ENCODE measurements at places on chromosomes 4 and X.

DNA sequence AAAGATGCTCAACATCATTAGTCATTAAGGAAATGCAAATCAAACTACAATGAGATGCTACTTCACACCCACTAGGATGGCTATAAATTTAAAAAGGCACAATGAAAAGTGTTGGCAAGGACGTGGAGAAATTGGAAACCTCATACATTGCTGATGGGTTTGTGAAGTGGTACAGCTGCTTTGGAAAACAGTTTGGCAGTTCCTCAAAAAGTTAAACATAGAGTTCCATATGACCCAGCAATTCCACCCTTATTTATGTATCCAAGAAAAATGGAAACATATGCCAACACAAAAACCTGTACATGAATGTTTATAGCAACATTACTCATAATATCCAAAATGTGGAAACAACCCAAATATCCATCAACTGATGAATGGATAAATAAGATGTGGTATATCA is 101.3 kb upstream of the MAGEB10 start:
- DNase-seq = no peak

DNA sequence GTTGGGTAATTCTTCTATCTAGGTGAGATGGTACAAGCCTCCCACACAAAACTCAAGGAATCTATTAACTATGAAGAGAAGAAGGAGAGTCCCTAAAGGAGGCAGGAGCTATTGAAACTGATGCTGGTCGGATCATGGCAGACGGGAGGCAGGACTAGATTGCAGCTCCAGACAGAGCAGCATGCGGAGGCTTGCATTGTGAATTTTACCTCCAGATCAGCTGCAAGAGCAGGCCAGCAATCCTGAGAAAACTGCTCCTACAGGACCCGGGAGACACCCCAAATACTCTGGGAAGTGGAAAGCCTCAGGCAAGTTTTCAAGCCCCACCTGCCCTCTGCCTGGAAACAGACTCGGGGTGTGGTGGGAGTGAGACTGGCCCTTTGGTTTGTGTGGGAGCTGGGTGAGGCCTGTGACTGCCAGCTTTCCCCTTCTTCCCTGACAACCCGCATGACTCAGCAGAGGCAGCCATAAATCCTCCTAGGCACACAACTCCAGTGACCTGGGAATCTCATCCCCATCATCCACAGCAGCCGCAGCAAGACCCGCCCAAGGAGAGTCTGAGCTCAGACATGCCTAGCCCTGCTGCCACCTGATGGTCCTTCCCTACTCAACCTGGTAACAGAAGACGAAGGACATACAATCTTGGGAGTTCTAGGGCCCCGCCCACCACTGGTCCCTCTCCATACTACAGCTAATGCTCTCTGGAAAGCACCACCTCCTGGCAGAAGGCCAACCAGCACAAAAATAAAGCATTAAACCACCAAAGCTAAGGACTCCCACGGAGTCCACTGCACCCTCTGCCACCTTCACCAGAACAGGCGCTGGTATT is 30.9 kb downstream of the GATB start:
- no peak for DNase-seq

DNA sequence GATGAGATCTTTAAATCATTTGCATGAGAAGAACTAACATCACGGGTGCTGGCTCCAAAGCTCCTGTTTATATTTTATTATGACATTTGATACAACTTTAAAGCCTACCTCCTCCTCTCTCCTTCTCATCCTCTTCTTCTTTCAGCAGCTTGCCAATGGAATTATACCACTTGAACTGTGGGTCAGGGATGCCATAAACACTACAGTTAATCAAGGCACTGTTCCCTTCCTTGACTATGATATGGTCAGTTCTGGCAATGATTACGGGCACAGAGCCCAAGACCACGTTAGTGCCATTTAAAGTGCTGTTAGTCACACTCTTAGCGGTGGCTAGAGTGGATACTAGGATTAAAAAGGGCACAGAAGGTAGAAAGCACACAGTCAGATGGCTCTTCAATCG is 20.7 kb downstream of the MFAP3L start:
- peak; percentile 79 for DNase-seq

DNA sequence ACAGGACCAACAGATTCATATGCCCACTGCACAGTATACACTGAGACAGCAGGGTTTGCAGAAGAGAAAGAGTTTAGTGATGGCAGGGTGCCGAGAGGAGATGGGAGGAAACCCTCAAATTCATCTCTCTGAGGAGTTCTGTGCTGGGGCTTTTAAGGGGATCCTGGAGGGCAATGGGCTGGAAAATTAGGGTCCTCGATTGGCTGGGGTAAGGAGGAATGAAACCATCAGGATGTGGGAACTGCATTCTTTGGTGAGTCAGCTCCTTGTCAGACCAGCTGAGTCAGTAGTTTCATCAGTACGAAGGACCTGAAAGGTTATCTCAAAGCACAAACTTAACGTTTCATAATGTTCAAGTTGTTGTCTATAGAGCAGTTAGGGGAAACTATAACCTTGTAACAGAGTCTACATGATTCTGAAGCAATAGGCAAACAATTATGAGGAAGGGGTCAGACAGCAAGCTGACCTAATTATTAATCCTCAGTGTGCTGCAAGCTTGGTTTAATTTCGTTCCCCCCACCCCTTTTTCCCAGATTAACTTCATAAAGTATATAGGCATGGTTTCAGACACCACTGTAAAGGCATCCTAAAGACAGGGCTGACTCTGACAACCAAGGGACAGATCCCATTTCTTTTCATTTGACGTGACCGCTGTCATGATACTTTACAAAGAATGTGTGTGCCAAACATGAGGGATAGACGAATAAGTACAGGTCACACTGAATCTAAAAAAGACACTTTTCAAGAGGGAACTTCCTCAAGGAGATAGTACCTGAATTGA is 1.5 kb upstream of the MSMO1 start:
- DNase-seq = no peak

GRCh38 chrX:2782171-2782570 is 30.3 kb downstream of the XG start:
- no peak for DNase-seq

GRCh38 chr4:167903291-167903721 is 189.0 kb upstream of the ANXA10 start:
- DNase-seq = no peak

GRCh38 chr4:40838742-40839141 is 89.0 kb downstream of the NSUN7 start:
- no peak for DNase-seq

DNA sequence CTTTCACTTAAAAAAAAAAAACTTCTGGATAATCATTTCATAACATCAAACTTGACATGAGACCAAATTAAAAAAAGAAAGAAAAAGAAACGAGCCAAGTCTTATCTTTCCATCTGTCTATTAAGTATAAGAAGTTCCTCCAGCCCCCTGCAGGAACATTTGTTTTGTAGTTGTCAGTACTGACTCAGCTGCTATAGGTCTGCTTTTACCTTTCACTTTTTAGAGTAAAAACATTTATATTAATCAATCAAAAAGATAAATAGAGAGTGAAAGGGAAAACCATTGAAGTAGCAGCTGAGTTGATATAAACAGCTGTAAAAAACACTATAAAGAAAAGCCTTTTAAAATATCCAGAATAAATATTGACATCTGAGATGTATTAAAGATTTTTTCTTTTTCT is 46.1 kb downstream of the CCDC158 start:
- DNase-seq = no peak

- peak; percentile 70 for DNase-seq
Observed at GRCh38 chr4:170089668-170090351, at the start of gene AADAT. Gene AADAT, minus strand, starts transcription at chr4:170089956. Its CDS starts 266 bp downstream, at chr4:170089690.

- peak; percentile 32 for DNase-seq
Observed at GRCh38 chr4:76087007-76087769, 12.7 kb downstream of the ART3 start.

- DNase-seq = no peak
Observed at GRCh38 chr4:53233114-53233795, 132.6 kb downstream of the SCFD2 start.

DNA sequence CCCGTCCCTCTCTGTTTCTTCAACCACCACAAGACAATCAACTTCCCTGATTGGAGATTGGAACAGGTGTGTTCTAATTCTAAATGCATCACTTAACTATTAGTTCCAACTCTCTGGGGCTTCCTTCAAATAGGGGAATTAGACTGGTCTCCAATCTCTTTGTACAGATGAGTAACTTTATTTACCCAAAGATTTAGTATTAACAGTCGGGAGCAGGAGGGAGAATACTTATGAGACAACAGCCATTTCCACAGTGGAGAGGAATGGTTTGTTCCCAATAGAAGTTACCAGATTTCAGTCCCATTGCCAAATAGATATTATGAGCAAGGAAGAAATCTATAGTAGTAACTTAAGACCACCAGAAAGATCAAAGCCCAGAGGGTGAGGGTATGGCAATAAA is 46.2 kb downstream of the CASK start:
- DNase-seq = no peak

- no peak for DNase-seq
Observed at GRCh38 chr4:99165978-99166377, 21.9 kb upstream of the ADH4 start.
